Activated CD4-positive, CD25-positive, alpha-beta regulatory T cell (primary cell): ENCODE measurements at places on chromosomes 5 and 9.

- DNase-seq: no peak
Observed at GRCh38 chr5:1375871-1376810, 31.2 kb upstream of the CLPTM1L start.

- DNase-seq: no peak
Observed at GRCh38 chr5:7094626-7095025, 301.3 kb upstream of the ADCY2 start.

- no peak for DNase-seq
Observed at GRCh38 chr9:81292056-81292805, 397.1 kb downstream of the TLE1 start.

- DNase-seq: no peak
Observed at GRCh38 chr9:89274838-89275237, 36.2 kb upstream of the CKS2 start.

DNA sequence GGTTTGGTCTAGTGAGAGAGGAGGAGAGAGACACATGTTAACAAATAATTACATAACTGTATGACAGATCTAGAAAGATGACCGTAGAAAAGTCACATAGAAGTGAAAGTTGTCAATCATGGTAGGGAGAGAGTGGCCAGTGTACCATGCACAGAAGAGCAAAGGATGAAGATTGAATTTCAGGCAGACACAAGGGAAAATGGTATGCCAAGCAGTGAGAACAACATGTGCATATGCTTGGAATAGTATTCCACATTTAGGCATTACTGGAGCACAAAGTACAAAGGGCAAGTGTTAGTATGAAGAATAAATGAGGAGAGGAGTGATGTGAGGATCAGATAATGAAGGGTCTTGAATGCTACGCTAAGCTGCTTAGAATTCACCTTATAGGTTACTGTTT lies 20.3 kb downstream of the GRIN3A start:
- no peak for DNase-seq

DNA sequence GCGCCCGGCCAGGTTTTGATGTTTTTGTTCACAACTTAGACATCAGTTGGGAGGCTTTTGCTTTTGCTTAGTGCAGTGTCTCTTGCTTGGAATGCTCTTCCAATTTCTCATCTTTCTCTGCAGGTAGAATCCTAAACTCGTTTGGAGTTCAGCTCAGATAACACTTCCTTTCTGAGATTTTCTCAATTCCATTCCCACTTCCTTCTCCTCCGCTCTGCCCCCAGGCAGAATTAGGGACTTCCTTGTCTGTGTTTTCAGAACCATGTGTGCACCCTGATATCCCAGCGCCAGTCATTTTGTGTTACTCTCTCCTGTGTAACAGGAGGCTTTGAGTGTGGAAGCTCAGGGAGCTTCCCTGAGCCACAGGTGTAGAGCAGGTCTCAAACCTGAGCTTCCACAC lies 171.0 kb downstream of the INSYN2B start:
- no peak for DNase-seq

GRCh38 chr5:107476783-107477182 lies 194.0 kb downstream of the EFNA5 start:
- no peak for DNase-seq

GRCh38 chr9:106307670-106308069 lies 555.3 kb upstream of the ZNF462 start:
- DNase-seq: no peak

GRCh38 chr9:114397219-114397847 lies 9.6 kb upstream of the AKNA start:
- no peak for DNase-seq

- no peak for DNase-seq
Observed at GRCh38 chr5:58759745-58760144, 176.9 kb downstream of the RAB3C start.

GRCh38 chr9:136228107-136228875 lies 17.3 kb downstream of the QSOX2 start:
- no peak for DNase-seq
